Endodermal cell (in vitro differentiated cells): ENCODE measurements at places on chromosomes 1 and 21. TPM values are rescaled to one million over a fixed set of nuclear protein-coding genes. Genes with fewer than 3 reads are reported as not detected.

KCNN3 gene
- 0.54 to 0.75 TPM (median 0.67 TPM) in 3 replicates for total RNA-seq

FOXD2 gene
- total RNA-seq = 0.07 and 0.26 TPM in 2 replicates

RNU1-2 gene
- total RNA-seq = 2,483 and 2,807 TPM in 2 replicates

- no peaks in the 10 kb centered on the region for H3K4me1 ChIP-seq
- DNase-seq = no peak
- peaks cover 21% of the 10 kb centered on the region for H3K36me3 ChIP-seq
- H3K4me3 ChIP-seq = no peak overlapping the region
- H3K27ac ChIP-seq = no peak overlapping the region
- no peaks in the 10 kb centered on the region for H3K27me3 ChIP-seq
Observed at GRCh38 chr1:28680151-28680550, 11.6 kb downstream of the GMEB1 start.

DNA sequence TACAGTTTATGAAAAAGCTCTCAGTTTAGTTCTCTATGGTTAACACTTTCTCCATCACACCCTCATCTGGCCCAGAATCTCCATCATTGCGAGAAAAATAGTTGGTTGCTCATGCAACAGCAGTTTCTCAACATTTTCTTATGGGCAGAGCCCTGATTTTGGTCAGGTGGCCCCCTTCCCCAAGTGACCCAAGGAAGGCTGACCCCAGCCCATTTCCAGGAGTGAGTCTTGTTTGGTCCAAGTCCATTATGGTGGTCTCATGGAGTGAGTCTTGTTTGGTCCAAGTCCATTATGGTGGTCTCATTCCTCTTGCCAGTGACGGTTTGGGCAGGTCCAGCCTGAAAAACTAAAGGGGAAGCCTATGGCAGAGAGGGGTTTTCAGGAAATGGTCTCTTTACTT lies 1.5 kb upstream of the TRIM62 start:
- DNase-seq = no peak
- no peak overlapping the region for H3K27ac ChIP-seq
- H3K27me3 ChIP-seq = peaks cover 12% of the 10 kb centered on the region
- no peaks in the 10 kb centered on the region for H3K36me3 ChIP-seq

DNA sequence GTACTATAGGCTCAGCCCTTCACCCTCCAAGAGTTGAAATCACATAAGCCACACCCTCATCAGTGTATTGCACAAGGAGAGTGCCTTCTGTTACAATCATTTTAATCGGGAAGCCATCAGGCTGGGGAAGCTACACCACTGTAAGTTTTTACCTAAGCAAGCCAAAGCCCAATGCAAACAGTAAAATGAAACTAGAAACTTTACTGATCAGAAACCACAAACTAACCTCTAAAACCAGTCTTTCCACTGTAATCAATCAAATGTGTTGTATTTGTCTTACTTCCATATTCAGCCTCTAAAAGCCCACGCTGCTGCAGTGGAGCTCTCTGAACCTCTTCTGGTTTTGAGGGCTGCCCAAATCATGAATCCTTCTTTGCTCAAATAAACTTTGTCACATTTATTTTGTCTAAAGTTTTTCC lies 26.2 kb downstream of the CAPN8 start:
- H3K27ac ChIP-seq = no peak overlapping the region
- no peak overlapping the region for H3K4me3 ChIP-seq
- DNase-seq = no peak
- no peaks in the 10 kb centered on the region for H3K27me3 ChIP-seq
- H3K4me1 ChIP-seq = no peaks in the 10 kb centered on the region
- H3K36me3 ChIP-seq = no peaks in the 10 kb centered on the region
